Stimulated activated CD4-positive, alpha-beta T cell treated with anti-CD3 and anti-CD28 coated beads, Interleukin-1b, Interleukin-23, amount 100 ng/mL, for 4 hours (primary cell): ENCODE measurements at places on chromosomes 3 and 15.

GRCh38 chr3:7650466-7650865 lies 789.6 kb downstream of the GRM7 start:
- DNase-seq: no peak

DNA sequence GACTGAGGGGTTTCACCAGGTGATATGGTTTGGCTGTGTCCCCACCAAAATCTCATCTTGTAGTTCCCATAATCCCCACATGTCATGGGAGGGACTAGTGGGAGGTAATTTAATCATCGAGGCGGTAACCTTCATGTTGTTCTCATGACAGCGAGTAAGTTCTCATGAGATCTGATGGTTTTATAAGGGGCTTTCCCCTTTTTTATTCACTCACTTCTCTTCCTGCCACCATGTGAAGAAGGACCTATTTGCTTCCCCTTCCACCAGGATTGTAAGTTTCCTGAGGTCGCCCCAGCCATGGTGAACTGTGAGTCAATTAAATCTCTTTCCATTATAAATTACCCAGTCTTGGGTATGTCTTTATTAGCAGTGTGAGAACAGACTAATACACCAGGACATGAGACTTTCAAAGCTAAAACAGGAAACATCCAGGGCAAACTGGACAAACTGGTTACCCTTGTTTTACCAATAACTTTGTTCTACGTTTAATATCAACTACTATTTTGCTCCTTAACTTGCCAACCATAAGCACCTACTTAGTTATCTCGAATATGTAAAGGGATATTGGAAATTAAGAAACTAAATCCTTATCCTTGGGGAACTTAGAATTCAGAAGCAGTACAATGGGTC lies 98.2 kb downstream of the MYH15 start:
- DNase-seq: no peak

DNA sequence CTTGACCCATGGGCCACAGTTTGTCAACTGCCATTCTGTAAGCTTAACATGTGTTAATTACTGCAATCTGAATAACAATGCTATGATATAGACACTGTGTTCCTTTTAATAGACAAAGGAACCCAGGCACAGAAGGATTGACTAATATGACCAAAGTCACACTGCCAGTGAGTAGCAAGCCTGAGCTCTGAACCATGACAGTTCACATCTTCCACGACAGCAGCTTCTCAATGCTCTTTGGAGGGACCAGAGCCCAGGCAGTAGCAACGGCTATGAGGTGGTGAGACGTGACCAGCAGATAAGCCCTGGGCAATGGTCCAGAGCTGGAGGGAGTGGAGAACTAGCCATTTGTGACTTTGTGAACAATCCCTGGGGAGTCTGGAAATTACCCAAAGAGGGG lies 19.4 kb downstream of the CA12 start:
- no peak for DNase-seq

GRCh38 chr3:134772591-134772990 lies 22.5 kb upstream of the EPHB1 start:
- no peak for DNase-seq

DNA sequence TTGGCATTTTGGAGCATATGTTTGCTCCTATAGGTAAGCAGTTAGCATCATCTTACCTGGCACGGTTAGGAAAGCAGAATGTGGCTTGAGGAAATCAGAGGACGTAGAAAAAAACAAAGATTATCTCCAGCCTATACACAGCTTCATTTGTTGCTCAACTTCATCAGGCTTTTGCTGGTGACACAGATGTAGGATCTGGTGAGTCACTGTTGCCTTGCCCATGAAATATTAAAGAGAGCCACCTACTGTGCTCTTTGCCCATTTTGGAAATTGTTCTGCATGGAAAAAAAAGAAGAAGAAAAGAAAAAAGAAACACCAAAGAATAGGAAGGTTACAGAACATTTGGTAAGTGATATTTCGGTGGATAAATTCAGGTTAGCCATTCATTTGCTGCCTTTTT lies 3.8 kb downstream of the IL1RAP start:
- DNase-seq: no peak

DNA sequence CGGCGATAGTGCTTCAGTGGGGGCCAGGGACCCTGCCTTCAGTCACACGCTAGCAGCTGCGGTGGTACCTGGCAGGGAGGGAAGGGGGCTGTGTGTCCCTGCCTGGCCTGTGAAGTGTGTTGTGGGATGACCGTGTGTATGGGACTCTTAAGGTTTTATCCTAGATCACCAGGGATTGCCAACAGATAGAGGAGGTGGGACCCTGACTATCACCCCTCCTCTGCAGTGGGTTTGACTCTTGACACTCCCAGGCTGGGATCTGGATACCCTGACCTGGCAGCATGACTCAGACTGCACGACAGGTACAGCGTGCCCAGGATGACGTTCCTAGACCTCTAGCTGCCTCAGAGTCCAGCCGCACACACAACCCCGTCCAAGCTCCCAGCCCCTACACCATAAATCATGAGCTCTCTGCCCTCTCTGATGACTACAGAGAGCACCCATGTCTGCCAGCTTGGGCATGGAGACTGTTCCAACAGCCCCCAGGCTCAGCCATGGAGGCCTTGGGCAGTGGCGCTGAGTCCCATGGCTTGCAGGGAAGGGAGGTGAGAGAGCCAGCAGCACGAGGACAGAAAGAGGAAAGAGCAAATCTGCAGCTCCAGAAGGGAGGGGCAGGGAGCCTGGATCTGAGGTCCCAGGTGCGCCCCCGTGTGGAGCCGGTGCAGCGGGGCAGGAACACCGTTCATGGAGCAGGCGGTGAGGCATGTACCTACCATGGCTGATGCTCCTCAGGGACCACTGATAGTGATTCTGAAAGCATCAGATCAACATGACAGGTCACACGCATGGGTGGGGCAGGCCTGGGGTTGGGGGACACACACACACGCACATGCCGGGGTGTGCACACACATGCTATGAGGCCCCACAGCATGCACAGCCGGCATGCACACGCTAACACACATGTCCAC lies 71.0 kb downstream of the ADAMTS7 start:
- peak; percentile 52 for DNase-seq

GRCh38 chr15:63560741-63561448 lies 36.3 kb upstream of the FBXL22 start:
- DNase-seq: peak; percentile 18

- no peak for DNase-seq
Measured at GRCh38 chr3:194070220-194070633, 65.7 kb upstream of the HES1 start.

GRCh38 chr15:83848315-83849050 lies 194.6 kb downstream of the ADAMTSL3 start:
- DNase-seq: no peak

DNA sequence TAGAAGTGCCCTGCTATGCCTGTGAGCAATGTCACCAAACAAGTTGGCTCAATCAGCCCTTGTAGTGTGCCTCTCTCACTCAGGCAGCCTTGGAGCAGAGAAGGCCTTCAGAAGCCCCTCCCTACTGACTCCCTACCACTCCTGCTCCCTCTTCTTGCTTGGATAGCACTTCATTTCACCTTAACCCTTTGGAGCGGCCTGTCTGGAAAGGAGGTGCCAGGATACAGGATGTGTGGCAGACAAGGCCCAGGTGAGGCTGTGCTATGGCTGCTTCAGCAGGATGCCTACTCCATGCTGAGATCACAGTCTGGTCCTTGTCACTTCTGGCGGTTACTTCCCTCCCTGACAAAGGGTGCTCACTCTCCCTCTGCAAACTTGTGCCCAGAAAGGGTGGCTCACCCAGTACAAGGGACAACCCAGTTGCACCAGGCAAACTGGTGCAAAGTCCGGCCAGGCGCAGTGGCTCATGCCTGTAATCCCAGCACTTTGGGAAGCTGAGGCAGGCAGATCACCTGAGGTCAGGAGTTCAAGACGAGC lies 1.1 kb downstream of the MON1A start:
- DNase-seq: no peak

DNA sequence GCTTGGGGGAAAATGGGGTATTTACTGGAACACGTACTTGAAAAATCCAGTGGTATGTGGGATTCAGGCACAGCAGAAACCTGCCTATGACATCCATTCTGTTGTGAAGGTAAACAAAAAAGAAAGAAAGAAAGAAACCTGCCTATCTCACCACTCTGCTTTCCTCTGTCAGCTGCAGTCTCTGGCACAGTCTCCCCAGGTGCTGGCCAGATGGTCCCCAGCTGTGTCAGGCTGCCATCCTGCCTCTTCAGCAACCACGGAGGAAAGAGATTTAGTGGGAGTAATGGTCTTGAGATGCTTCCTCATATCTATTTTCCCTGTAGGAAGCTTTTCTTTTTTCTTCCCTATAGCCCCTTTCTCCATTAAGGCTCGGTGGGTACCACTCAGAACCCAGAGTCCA lies 2.5 kb upstream of the PXYLP1 start:
- DNase-seq: no peak

- DNase-seq: no peak
Measured at GRCh38 chr3:132071043-132071442, 36.2 kb upstream of the CPNE4 start.

GRCh38 chr15:63469190-63469589 lies 35.2 kb upstream of the USP3 start:
- DNase-seq: no peak

DNA sequence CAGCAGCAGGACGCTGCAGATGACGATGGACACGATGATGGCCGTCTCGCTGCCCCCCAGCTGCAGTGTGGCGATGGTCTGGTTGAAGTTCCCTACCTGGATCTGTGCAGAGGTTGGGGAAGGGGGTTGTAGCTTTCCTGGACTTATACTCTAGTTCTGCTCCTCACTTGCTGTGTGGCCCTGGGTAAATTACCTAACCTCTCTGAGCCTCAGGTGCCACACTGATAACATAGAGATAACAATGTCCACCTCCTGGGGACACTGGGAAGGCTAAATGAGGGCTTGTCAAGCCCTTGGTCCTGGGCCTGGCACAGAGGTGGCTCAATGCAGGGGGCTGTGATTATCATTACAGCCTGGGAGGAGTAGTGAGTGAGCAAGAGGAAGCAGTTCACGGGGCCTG lies 26.9 kb downstream of the H1-8 start:
- DNase-seq: no peak

GRCh38 chr15:31264559-31265089 lies 62.0 kb upstream of the KLF13 start:
- no peak for DNase-seq

DNA sequence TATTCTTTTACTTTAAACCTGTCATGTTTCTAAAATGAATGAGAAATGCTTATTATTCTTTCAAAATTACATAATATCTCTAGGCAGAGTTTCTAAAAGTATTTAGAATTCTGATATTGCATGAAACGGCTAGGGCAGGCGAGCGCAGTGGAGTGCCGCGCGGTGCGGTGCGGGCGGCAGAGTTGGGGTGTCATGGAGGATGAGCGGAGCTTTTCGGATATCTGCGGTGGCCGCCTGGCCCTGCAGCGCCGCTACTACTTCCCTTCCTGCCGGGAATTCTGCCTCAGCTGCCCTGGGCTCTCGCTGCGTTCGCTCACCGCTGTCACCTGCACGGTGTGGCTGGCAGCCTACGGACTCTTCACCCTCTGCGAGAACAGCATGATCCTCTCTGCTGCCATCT lies 12.6 kb downstream of the BNIP2 start:
- no peak for DNase-seq

- DNase-seq: no peak
Measured at GRCh38 chr15:93359425-93360131, 270.6 kb upstream of the RGMA start.

- no peak for DNase-seq
Measured at GRCh38 chr3:101273156-101273555, 47.2 kb downstream of the IMPG2 start.

DNA sequence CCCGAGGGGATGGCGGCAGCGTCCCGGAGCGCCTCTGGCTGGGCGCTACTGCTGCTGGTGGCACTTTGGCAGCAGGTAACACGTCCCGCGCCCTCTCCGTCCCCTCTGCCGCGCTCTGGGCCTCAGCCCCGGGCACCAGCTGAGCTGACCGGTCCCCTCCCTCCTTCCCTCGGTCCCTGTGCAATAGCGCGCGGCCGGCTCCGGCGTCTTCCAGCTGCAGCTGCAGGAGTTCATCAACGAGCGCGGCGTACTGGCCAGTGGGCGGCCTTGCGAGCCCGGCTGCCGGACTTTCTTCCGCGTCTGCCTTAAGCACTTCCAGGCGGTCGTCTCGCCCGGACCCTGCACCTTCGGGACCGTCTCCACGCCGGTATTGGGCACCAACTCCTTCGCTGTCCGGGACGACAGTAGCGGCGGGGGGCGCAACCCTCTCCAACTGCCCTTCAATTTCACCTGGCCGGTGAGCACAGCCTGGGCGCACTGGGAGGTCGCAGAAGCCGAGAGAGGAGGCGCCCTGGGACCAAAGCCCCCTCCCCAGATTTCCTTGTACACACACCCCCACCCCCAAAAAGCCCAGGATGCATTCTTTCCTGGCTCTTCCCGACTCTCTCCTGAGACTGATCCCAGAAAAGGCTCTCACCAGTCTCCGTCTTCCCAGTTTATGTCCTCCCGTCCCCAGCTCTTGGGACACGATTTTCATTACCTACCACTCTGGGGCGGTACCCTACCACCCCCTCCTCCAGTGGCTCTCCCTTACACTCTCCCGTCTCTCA lies 705 bp downstream of the DLL4 start:
- no peak for DNase-seq

DNA sequence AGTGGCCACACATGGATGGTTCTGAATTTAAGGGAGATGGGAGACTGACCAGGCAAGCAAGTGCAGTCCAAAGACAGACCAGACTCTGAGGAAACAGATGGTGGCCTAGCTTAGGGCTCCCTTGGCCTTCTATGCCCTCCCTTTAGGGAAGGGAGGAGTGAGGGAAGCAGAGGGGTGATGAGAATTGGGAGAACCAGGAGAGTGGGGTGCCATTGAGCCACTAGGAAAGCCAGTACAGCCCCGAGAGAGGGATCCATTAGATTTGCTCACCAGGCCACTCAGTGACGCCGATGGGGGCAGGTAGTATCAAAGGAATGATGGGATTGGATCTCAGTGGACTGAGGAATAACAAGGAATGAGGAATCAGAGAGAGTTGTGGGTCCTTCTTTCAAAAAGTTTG lies 30.4 kb upstream of the HERC1 start:
- no peak for DNase-seq

- DNase-seq: no peak
Measured at GRCh38 chr15:68797599-68798345, 22.9 kb downstream of the ANP32A start.

DNA sequence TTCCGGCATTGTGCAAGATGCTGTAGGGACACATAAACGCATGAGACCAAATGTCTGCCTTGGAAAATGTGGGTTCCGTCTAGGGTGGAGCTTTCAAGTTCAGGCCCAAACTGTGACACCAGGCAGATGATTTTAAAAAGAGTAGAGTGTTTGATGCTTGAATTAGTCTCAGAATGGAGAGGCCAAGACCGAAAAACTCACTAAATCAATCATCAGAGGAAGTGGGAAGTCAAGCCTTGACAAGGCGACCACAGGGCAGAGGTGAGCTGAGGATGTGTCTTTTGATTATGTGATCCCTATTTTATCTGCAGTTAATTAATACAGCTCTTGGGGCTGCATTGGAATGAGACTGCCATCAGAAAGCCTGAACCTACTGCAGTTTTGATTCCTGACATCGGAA lies 275.4 kb downstream of the ABHD5 start:
- DNase-seq: no peak

DNA sequence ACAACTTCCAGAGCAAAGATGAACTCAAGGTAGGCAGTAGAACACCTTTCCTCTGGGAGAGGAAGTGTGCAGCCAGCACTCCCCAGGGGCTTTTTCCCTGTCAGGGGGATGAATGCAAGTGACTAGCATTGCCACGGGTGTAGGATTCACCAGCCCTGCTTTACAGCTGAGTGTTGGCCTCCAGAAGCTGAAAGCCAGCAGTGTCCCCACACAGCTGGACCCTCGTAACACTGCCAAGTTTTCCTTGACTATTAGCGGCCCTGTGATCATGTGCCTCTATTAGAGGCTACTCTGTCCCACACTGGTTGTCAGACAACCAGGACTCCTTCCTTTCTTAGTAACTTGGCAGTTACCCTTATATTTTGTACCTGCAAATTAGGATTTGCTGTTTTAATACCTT lies 104.9 kb upstream of the MANF start:
- DNase-seq: no peak
